ENCODE measurements at places on chromosomes 5 and 9.

GRCh38 chr9:78644359-78644758 is 347.4 kb downstream of the PSAT1 start:
- no peak for DNase-seq

- no peak for DNase-seq
Observed at GRCh38 chr9:75797085-75797580, 93.3 kb upstream of the PCSK5 start.

GRCh38 chr5:68233075-68233474 is 17.5 kb downstream of the PIK3R1 start:
- no peak for DNase-seq

GRCh38 chr5:4576908-4577307 is 563.2 kb upstream of the ADAMTS16 start:
- DNase-seq: no peak

DNA sequence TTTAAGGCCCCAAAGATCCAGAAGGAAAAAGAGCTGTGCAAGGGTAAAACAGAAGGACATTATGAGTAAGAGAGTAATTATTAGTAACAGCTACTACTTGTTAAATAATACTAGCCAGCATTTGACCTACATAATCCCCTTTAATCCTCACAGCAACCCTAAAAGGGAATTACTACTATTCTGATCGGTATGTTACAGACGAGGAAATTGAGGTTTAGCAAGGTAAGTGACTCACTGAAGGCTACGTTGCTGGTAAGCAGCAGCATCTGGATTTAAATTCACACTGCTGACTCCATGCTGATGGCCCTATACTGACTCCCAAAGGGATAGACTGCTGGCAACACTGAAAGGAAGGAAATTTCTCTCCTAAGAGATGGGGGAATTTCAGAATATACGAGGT is 3.7 kb upstream of the FSD1L start:
- DNase-seq: no peak

DNA sequence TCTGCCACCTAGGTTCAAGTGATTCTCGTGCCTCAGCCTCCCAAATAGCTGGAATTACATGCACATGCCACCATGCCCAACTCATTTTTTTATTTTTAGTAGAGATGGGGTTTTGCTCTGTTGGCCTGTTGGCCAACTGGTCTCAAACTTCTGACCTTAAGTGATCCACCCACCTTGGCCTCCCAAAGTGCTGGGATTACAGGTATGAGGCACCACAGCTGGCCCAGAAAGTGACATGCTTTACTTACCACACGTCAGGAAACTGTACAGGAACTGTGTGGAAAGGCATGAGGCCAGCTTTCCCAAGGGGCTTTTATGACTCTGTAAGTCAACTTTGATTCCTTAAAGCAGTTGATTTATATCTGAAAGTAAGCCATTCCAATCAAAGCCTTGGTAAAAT is 25.0 kb downstream of the DNAJB5 start:
- no peak for DNase-seq

GRCh38 chr5:61496446-61496845 is 164.4 kb downstream of the ZSWIM6 start:
- no peak for DNase-seq

DNA sequence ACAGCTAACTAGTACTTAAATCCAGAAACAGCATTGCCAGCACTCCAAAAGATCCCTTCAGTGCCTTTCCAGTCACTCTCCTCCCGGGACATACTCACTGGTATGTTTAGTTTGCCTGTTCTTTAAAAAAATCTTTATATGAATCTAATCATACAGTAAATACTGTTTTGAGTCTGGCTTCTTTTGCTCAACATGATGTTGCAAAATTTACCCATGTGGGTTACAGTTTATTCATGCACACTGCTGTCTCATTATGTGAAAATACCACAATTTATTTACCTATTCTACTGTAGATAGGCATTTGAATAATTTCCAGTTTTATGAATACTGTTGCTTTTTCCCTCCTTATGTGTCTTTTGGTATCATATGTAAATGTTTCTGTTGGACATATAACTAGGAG is 13.5 kb downstream of the NDFIP1 start:
- no peak for DNase-seq

- no peak for DNase-seq
Observed at GRCh38 chr9:28792716-28793115, 1219.4 kb upstream of the C9orf72 start.

DNA sequence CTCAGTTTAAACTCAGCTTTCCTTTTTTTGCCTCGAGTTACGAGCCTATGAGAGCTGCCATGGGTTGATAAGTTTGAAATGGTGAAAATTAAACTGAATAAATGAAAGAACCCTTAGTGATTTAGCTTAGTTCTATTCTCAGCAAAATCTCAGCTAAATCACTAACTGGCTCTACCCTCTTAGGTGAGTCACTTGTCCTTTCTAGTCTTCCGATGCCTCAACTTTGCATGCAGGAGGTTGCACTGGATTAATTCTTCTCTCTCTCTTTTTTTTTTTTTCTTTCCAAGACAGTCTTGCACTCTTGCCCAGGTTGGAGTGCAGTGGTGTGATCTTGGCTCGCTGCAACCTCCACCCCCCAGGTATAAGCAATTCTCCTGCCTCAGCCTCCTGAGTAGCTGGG is 83.9 kb downstream of the PAPPA start:
- no peak for DNase-seq

GRCh38 chr5:1380011-1380817 is 35.3 kb upstream of the CLPTM1L start:
- DNase-seq: peak; percentile 63

DNA sequence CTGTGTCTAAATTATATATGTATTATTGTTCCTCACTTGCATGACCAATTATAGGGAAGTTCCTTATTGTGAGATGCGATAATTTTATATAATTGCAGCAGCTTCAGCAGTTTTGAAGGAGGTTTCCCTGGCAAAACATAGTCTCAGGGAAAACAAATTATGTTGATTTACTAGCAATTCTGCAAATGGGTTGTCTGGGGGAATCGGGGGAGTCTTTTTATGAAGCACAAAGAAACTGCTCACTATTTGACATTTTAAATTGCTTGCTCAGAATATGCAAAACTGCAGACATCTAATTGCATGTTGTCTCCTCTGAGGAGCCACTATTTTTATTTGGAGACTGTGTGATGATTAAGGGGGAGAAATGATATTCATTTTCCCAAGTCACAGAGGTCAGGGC is 361.6 kb downstream of the YTHDC2 start:
- no peak for DNase-seq

- DNase-seq: peak; percentile 20
Observed at GRCh38 chr9:96453625-96454024, 3.7 kb downstream of the HABP4 start.

GRCh38 chr9:125861405-125862058 is 114.4 kb downstream of the PBX3 start:
- no peak for DNase-seq

GRCh38 chr9:136059321-136059791 is 35.7 kb downstream of the NACC2 start:
- no peak for DNase-seq

DNA sequence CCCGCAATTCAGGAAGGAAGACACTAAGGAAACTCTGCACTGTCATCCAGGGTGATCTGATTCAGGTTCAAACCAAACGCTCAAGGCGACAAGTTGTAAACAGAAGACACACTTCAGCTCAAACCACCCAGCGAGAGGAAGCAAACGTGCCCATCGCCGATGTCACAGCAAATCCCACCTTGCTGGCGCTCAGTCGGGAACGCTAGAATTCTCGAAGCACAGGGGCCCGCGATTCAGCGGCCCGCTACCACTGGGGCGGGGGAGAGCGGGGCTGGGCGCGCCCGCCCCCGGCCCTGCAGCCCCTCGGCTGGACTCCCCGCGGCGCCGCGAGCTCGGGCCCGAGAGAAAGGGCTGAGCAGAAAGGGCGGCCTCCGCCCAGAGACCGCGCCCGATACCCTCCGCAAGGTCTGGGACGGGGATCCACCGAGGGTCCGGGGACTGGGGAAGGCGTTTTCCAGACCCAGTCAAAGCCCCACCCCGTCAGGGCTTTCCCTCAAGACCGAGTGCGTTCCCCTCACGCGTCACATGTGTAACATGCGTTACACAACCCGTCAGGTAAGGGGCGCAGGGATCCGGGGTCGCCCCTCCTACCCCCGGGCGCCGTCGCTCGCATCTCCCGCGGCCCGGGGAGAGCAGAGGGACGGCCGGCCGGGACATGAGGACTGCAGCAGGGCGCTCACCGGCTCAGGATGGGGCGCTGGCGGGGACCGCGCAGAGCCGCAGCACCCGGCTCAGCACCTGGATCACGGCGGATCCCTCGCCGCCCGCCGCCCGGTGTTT is 469 bp downstream of the AGTPBP1 start:
- DNase-seq: peak; percentile 66

DNA sequence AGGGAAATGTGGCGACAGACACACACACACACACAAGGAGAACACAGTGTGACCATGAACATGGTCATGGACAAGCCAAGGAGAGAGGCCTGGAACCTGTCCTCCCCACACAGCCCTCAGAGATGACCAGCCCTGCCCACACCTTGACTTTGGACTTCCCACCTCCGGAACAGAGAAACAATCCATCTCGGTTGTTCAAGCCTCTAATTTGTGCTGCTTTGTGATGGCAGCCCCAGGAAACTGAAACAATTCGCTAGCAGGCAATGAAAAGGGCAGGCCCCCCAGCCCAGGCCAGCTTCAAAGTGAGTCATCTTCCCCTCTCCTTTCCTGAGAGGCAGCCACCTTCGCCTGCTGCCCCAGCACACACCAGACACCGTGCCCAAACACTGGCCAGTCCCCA is 47.7 kb downstream of the NSUN2 start:
- DNase-seq: no peak

DNA sequence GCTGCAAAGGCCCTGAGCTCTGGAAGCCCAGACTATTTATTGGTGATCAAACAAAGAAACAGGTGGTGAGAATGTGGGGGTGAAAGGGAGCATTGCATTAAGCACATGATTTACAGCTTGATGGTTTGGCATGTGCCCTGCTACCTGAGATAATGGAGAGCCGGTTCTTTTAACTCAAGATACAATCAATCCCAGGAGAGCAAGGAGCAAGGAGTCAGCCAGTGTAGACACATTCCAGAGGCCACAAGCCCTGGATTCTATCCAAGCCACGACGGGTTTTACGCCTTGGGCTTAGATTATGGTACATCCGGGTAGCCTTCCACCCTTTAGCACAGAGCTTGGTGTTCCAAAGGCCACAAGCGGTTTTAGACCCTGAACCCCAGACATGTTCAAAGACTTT is 292.2 kb downstream of the CYLC2 start:
- DNase-seq: no peak

GRCh38 chr5:106854922-106855321 is 815.8 kb downstream of the EFNA5 start:
- DNase-seq: no peak

GRCh38 chr5:73204332-73204731 is 31.3 kb downstream of the TMEM174 start:
- no peak for DNase-seq

- DNase-seq: no peak
Observed at GRCh38 chr5:62496876-62497275, 81.7 kb upstream of the LRRC70 start.

- no peak for DNase-seq
Observed at GRCh38 chr9:81546489-81546888, 142.9 kb downstream of the TLE1 start.

GRCh38 chr5:171478946-171479775 is 59.7 kb downstream of the FGF18 start:
- no peak for DNase-seq

DNA sequence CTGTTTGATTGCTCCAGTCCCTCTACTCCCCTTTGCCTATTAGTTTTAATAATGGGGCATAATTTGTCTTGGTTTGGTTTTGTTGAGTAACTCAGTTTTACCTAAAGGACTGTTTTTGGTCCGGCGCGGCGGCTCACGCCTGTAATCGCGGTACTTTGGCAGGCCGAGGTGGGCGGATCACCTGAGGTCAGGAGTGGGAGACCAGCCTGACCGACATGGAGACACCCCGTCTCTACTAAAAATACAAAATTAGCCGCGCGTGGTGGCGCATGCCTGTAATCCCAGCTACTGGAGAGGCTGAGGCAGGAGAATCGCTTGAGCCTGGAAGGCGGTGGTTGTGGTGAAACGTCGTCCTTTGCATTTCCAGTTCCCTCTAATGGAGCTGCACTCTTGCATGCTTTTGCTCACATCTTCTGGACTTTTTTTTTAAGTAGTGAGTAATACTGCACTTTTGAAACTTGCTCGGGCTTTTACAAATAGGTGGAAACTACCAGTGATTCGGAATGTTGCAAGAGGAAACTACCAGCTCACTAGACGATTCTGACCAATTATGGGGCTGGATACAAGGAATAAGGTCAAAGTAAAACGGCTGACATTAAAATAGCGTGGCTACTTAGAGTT is 721 bp upstream of the MAML1 start:
- peak; percentile 49 for DNase-seq

GRCh38 chr9:660227-660626 is 181.3 kb upstream of the DMRT1 start:
- DNase-seq: no peak

DNA sequence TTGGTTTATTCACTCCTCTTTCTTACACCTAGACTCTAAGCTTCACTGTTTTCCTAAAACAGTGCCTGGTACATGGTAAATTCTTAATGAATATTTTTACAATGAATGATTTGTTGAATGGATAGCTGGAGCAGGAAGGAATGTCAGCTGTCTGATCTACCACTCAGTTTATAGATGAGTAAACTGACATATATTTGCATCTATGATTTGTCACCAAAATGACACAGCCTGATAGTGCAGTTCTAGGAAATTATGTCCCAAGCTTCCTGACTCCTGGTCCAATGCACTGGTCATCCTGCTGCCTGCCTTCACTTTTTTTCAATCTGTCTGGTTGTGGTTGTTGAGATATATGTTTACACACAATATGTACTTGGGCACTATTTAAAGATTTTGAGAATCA is 651.7 kb upstream of the WWC1 start:
- no peak for DNase-seq

- DNase-seq: no peak
Observed at GRCh38 chr9:4850603-4851310, 58.0 kb downstream of the RCL1 start.

DNA sequence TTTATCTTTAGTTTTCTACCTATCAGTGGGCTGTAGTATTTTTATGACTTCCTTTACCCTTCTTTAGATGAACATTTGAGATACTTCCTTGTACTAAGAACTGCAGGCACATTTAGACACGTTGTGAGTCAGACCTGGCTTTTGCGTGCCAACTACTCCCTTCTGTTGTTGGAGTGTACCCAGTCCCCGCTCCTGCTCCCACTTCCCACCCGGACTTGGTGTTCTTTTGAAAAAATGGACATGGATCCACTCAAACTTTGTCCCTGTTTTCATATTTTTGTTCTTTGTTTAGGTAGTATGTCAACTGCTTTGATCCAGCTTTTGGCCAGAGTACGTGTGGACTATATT is 60.7 kb downstream of the PARP8 start:
- peak; percentile 39 for DNase-seq

GRCh38 chr9:87950765-87951488 is 23.4 kb downstream of the CDK20 start:
- no peak for DNase-seq

DNA sequence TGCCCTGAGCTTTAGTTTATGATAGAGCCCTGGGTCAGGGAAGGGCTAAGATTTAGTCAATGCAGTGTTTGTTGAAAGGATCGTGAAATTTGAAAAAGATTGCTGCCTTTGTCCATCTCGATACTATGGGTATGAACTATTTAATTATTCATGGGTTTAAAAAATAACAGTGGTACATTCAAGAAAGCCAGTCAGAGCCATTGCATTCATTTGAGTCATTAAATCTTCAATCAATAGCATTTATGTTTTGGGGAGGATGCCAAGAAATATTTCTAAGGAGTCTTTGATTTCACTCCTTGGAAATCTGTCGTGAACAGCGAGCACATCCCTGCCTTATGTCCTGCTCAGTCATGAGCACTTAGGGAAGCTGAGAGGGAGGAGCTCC is 54.4 kb upstream of the LRRTM2 start:
- DNase-seq: no peak

Data from stimulated activated CD4-positive, alpha-beta T cell treated with anti-CD3 and anti-CD28 coated beads, Interleukin-15, amount 100 ng/mL, for 24 hours (primary cell).